ENCODE measurements at places on chromosomes 5 and 9. TPM values are rescaled to one million over a fixed set of nuclear protein-coding genes. Genes with fewer than 3 reads are reported as not detected.

ARL10 gene
- 4.1 TPM for total RNA-seq

DNA sequence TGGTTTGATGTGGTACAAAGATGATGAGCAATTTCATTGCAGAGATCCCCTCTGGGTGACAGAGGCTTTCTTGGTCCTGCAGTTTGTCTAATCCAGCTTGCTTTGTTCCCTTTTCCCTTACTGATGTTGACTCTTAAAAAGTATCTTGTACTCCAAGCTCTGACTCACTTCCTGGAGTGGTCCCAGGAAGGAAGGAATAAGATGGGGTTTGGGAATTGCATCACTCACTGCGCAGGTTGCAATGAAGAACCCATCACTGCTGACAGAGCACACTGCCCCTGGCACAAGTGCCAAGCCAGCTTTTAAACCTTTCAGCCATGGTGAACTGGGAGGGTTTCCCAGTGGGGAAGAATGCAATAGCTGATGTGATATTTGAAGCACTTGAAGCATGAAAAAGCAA is 662.2 kb upstream of the CTNND2 start:
- DNase-seq = no peak

- DNase-seq = no peak
These were observed 535 bp downstream of the DOLPP1 start for GRCh38 chr9:129081388-129081904.

GRCh38 chr9:79395755-79396154 is 176.0 kb upstream of the TLE4 start:
- DNase-seq = no peak

IL3 gene
- not detected for total RNA-seq

PRDM9 gene
- not detected for total RNA-seq

- DNase-seq = no peak
These were observed 863 bp upstream of the LIFR start for GRCh38 chr5:38557308-38557710.

YIPF5 gene
- total RNA-seq = 164 TPM

All from uterus (tissue), 4 donors.